ENCODE measurements at places on chromosomes 4 and X.

- DNase-seq: no peak
Measured at GRCh38 chrX:48681539-48682183, 1.9 kb upstream of the WAS start.

- no peak for DNase-seq
Measured at GRCh38 chrX:126394681-126395080, 157.9 kb downstream of the DCAF12L1 start.

DNA sequence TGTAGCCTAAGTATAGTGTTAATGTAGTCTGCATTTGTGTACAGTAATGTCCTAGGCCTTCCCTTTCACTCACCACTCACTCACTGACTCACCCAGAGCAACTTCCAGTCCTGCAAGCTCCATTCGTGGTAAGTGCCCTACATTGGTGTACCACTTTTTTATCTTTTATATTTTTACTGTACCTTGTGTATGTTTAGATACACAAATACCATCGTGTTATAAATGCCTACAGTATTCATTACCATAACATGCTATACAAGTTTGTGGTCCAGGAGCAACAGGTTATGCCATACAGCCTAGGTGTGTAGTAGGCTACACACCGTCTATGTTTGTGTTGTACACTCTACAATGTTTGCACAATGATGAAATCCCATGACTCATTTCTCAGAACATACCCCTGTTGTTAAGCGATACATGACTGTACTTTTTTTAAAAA, 15.4 kb downstream of the TSPAN5 start:
- no peak for DNase-seq

DNA sequence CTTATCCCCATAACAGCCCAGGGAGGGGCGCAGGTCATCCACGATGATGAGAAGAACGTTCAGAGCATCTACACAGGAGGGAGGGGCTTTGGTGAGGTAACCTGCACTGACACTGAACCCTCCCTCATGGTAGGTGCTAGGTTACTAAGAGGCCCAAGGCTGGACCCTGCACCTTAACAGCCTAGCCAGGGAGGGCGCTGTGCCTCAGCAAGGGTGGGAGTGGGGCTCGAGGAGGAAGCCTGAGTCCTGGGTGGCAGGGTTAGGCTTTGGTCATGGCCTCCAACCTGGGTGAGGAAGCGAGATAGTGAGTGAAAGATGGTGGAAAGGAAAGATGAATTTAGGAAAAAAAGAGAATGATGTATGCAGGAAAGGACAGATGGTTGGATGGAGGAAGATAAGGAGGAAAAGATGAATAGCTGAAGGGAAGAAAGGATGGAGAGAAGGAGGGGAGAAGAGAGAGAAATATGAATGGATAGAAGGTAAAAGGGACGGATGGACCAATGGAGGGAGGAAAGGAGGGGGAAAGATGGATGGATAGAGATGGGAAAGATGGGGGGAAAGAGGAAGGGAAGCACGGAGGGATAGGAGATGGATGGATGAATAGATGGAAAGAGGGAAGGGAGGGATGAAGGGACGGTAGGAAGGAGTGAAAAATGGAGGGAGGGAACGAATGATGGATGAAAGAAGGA, 736 bp downstream of the IDS start:
- no peak for DNase-seq

- DNase-seq: no peak
Measured at GRCh38 chrX:17983389-17983788, 122.3 kb upstream of the RAI2 start.

DNA sequence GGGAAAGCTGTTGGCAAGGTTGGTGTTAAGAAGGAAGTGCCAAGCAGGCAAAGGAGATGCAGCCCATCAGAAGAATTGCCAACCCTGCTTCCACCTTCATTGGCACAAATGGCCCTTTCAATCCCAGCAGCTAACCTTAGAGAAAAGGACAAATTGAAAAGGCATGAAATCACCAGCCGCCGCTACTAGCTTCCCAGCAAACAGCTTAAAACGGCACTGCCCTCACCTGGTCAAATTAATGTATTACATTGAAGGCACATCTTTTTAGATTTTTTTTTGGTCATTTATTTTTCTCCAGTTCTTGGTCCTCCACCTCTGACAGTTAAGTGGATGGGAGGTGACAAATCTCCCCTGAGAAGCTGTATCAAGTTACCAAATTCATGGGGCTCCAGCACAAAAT, 51.0 kb upstream of the NHSL2 start:
- no peak for DNase-seq

- no peak for DNase-seq
Measured at GRCh38 chrX:97844943-97845342, 961.2 kb downstream of the RPA4 start.

DNA sequence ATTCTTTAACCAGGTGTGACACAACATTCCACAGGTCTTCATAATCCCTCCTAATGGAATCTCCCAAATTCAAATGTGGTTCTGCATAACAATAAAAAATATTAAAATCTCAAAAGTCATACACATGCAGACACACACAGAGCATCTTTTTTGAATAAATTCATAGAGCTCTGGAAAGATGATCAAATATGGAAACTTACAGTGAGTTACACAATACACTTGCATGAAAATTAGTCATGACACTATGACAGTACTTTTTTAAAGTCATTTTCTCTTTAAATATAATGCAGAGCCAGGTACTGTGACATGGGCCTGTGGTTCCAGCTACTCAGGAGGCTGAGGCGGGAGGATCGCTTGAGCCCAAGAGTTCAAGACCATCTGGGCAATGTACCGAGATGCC, 38.9 kb downstream of the DDX60L start:
- no peak for DNase-seq

DNA sequence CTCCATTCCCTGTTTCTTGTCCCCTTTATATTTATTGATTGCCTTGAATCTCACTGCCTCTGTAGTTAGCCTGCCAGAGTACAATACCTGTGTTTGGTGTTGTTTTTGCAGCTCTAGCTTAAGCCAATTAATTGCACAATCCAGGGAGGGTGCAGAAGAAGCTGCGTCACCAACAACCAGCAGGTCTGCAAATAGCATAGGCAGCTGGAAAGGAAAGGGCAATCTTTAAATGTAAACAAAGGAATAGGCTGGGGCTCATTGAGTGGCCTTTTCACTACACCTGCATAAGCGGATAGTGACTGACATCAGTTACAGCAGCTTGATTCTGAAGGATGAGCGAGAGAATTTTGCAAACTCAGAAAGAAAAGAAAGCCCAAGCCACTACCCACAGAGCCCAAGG, 106.8 kb upstream of the RAI2 start:
- DNase-seq: no peak

GRCh38 chr4:66688674-66689073, 856.6 kb downstream of the CENPC start:
- peak; percentile 32 for DNase-seq

DNA sequence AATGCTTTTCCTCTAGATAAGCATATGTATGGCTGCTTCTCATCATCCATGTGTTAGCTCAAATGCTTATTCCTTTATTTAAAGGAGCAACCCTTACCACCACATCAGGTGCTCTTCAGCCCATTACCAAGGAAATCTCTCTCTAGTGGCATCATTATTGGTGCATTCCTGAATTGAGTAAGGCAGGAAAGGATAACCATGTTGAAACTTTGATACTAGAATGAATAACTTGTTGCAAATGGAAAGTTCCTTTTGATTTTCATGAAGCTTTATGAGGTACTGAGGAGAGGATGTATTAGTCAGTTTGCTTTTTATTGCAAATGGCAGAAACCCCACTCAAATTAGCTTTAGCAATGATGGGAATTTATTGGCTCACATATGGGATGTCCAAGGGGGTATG, 212.3 kb upstream of the FGF13 start:
- peak; percentile 28 for DNase-seq

DNA sequence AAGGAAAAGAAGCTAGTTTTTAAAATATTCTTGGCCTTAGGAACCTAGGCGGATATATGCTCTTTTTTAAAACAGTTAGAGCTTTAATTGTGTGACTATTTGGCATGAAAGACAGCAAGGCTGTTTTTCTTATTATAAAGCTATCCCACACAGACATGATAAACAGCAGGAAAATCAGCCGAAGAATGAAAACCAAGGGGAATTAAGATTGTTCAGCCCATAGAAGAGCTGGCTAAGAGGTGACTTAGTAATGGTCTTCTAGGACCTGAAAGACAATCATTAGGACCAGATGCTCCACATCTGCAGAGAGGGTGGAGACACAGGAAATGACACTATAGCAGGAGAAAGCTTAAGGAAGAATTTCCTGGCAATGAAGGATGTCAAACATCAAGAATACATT, 171.4 kb upstream of the NRK start:
- DNase-seq: no peak

GRCh38 chr4:83572848-83573247, 36.9 kb downstream of the GPAT3 start:
- no peak for DNase-seq

- DNase-seq: no peak
Measured at GRCh38 chrX:39652336-39652735, 445.4 kb downstream of the BCOR start.

DNA sequence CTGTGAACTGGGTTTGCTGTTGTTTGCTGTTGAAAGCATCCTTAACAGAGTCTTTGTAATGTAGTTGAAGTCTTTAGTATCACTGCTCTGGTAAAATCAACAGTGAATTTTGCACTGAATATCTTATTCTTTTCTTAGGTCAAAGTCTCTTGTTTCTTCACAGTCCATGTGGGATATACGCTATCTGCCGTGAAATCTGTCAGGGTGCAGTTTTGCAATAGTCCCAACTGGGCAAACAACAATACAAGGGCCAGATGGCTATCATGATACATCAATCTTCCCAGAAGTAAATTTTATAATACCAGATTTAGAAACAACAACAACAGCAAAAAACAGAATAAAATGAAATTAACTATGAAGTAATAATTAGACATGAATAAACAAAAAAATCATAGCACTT, 123.5 kb downstream of the PPARGC1A start:
- DNase-seq: no peak

GRCh38 chrX:15737959-15738902, at the start of gene CA5B:
Gene CA5B, plus strand, starts transcription at chrX:15738270. Its CDS starts 11,754 bp downstream, at chrX:15750024.
- DNase-seq: no peak

DNA sequence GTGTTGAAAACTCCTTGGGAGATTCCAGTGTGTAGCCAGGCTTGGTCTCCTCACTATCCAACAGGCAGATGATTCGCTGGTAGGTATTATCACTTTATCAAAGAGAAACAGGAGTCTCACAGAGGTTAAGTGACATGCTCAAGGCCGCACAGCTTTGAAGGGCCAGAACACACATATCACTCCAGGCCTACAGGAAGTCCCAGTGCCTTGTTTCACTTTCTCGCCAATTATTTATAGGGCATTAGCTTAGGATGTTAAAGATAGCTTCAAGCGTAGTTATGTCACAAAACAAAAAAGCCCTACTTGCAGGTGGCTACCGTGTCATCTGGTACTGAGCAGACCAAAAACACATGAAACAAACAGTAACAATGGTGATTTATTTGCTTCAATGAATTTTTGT, 13.2 kb downstream of the ATP8A1 start:
- no peak for DNase-seq

GRCh38 chrX:101550751-101551379, 518 bp downstream of the ARMCX1 start:
- DNase-seq: no peak

DNA sequence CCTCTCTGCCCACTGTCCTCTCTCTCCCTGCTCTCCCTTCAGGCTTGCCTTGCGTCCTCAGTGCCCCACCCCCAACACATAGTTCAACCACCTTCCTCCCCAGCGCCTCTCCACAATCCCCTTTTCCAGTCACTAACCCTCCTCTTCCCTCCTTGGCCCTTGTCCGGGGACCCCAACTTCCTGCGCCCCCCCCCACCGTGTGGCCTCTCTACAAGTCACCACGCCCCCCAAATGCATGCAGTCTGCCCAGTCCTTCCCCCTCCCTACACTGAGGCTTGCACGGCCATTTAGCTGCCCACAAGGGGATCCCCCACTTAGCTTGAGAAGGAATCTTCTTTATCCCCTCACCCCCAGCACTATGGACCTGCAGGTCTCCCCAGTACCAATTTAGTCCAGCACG, 569 bp downstream of the CXCR3 start:
- no peak for DNase-seq

- DNase-seq: no peak
Measured at GRCh38 chrX:74179499-74179898, 124.5 kb upstream of the ZCCHC13 start.

- no peak for DNase-seq
Measured at GRCh38 chrX:77938083-77938680, 27.7 kb downstream of the ATP7A start.

DNA sequence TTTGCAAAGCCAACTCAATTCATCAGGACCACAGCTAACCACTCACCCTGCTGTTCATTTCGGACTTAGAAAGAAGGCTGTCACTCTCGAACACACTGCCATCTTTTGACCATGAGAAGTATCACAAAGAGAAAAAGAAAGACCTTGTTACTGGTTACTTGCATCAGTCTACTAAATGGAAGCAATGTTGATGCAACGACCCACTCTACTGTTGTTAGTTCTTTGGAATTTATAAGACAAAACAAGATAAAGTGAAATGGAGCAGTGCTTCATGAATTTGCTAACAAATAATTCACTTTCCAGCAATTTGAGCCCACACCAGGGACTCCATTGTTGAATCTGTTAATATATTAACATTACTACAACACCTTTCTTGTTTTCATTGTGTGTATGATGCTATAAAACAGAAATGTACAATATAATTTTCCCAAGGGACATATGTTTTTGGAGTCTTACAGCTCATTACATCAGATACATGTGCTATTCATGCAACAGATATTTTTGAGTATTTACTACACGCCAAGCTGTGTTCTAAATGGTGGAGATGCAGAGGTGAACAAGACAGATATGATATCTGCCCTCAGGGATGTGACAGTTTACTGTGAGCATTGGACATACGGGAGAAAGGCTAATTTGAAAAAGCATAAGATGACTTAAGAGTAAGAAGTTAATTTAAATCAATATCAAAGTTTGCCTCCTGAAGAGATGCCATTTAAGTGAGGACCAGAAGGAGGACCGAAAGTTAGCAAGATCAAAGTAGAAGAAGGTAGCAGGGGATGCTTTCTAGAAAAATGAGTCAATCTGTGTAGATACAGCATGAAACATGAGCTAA, 87.2 kb downstream of the AREG start:
- DNase-seq: peak; percentile 84

GRCh38 chr4:47746122-47746521, 91.7 kb downstream of the CORIN start:
- DNase-seq: no peak

DNA sequence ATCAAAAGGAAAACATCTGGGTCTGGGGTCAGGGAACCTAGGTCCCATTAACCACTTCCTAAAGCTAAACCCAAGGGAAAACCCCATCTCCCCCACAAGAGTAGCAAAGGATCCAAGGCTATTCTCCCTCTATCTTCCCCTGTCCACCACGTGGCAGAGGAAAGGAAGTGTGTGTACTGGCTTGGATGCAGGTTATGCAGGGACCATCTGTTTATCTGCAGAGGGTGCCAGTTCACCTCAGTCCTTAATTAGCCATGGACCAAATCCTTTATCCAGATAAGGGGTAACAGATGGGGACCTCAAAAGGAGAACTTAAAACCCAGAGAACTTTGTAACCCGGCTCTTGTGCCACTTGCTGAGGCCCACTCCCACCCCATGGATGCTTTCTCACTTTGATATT, 135.3 kb downstream of the ZNF518B start:
- no peak for DNase-seq

DNA sequence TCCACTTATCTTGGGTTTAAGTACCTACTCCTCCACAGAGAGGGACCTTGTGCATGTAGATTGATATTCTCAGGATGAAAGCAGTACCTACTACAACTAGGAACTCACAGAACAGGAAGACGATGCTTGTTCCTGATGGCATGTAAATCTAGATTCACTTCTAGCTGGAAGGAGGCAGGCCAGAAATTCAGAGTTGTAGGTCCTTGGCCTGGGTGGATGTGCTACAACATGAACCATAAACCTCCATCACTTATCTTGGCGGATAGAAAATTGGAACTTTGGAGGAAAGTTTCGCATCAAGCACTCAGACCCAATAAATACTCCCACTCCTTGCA, 9.3 kb upstream of the SMIM20 start:
- DNase-seq: no peak

Measured in AG09309 (cell line).